ENCODE measurements at places on chromosomes 5 and 9.

GRCh38 chr9:107423540-107423939 lies 66.0 kb downstream of the KLF4 start:
- no peak for DNase-seq

GRCh38 chr5:133410335-133410828 lies 202.0 kb downstream of the FSTL4 start:
- DNase-seq, result no peak

GRCh38 chr9:134374301-134375010 lies 48.2 kb downstream of the RXRA start:
- no peak for DNase-seq

DNA sequence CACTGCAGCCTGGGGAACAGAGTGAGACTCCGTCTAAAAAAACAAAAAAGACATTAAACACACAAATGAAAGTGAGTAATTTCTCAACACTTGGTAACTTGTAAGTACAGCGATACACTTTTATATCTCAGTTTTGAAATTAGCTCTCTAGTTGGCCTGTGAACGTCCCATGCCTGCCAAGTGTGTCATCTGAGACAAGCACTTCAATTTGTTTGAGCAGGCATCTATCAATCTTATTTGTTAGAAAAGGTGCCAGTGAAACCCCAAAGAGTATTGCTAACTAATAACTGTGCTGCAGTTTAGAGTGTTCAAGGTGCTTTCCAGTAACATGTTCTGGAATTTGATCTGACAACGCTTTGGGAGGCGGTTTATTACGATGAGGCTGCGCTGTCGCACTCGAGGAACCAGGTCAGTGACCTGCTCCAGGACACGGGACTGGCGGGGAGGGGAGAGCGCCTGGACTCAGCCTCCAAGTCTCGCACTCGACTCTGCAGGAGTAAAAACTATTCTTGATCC lies 1.1 kb upstream of the SPIN1 start:
- DNase-seq, result no peak

DNA sequence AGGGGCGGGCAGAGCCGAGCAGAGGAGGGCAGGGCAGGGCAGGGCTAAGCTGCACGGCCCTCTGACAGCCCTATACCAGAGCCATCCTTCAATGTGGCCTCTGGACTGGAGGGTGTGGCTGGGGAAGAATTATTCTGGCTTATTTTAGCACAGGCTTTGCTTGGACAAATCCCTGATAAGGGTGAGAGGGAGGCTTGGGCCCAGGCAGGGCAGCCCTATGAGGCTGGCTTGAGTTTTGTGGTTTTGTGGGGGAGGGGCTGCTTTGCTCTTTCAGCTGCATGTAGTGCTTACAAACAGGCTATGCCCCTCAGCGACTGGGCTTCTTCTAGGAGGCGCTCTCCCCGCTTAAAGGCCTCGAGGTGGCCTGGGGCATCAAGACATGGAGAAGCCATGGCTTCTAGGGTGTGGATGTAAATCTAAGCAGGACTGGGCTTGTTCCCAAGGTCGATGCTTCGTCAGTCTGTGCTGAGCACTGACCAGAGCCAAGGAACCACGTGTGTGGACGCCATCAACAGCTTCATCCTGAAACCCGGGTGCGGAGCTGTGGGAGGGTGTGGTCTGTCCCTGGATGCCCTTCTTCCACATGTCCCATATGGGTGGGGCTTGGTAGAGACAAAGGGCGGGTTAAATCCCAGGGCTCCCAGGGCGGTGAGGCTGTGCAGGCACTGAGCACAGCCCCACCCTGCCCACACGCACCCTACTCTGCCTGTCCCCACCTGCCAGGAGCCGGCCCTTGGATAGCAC lies 45.7 kb upstream of the IPPK start:
- no peak for DNase-seq

GRCh38 chr5:14663734-14664269 lies 716 bp upstream of the OTULIN start:
- DNase-seq, result no peak

DNA sequence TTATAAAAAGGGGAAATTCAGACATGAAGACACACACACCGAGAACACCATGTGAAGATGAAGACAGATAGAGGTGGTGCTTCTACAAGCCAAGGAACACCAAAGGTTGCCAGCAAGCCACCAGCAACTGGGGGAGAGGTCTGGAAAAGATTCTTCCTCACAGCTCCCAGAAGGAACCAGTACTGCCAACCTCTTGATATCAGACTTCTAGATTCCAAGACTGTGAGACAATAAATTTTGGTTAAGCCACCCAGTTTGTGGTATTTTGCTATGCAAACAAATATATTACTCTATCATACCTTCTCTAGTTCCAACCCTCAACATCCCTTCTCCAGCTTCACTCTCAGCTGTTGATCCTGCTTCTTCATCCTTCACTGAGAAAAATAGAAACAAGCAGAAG lies 451.1 kb downstream of the EBF1 start:
- no peak for DNase-seq

DNA sequence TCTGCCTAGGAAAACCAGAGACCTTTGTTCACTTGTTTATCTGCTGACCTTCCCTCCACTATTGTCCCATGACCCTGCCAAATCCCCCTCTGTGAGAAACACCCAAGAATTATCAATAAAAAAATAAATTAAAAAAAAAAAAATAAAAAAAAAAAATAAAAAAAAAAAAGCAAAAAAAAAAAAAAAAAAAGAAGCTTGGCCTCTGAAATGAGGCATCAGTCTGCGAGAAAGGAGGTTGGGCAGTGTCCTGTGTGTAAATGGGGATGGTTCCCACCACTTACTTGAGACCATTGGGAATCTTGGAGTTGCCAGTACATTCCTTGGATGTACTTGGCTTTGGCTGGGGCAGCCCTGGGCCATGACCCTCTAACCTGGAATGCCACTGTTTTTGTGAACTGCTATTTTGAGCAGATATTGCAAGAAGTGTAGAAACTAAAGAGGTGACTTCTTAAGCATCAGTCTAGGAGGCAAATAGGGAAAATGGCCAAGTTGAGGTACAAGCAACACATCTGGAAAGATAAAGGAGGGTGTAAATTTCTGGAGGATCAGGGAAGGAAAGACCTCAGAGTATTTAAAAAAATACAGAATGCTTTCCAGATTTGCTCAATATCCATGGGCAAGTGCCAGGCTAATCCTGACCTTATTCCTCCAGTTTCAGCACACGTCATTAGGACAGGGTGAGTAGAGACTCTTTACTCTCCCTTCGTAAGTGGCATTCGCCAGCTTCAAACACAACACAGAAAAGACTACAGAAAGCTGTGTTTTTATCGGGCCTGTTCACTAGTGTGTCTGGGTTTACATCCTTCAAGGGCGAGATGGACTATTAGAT lies 58.1 kb downstream of the HSPA4 start:
- DNase-seq, result no peak

GRCh38 chr9:70298245-70298771 lies 39.5 kb downstream of the SMC5 start:
- DNase-seq, result no peak

DNA sequence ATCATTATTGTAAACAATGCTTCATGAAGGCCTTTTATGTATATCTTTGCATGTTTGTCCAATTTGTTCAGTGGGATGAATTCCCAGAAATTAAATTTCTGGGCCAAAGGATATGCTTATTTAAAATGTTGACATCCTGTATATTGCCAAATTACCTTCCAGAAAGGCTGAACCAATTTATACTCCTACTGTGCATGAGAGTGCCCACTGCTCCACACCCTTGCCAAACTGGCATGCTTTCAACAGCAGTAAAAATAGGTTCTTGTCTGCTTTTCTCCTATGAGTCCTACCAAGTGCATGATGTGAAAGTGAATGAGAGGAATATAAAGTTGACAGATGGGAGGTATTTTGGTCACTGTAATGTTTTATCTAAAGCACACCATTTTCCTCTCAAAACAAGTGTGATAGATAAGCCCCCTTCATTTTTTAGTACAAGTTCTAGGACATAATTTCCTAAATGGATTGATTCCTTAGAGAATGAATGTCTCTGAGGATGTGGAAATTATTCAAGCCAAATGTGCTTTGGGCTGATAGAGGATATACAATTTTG lies 70.5 kb upstream of the ERBIN start:
- no peak for DNase-seq

DNA sequence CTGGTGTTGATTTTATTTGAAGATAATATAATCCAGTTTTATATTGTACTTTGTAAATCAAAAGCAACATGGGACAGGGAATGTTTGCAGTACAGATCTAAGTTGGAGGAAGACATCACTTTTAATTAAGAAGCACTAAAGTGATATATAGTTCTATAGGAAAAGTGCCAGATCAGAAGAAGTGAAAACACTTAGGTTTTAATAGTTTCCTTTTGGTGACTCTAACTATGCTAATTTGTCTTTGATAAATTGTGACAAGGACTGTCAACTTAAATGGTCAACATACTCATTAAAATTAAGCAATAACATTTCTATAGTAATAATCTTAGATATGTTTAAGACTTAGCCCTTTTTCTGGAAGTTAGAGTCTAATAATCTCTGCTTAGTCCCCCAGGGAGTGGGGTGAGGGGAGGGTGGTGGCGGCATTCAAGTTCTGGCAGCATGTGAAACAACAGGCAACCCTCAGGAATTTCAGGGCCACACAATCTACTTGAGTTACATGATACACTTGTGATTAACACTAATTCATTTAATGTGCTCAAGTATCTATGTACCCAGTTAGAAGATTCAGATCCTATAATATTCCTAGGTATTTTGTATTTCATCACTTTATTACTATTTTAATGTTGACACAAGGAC lies 1026.5 kb downstream of the NR2F1-AS1 start:
- no peak for DNase-seq

- DNase-seq, result no peak
These were observed 297.8 kb downstream of the CWC27 start for GRCh38 chr5:65066387-65067146.

DNA sequence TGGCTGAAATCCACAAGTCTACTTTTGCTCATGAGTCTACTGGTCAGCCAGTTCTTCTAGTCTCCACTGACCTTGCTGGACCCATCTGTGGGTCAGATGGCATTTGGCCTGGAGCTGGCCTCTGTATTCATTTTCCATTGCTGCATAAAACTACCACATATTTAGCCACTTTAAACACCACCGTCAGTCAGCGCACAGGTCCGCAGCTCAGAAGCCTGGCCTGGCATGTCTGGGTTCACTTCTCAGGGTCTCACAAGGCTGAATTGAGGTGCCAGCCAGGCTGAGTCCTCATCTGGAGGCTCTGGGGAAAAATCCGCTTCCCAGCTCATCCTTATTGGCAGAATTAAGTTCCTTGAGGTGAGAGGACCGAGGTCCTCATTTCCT lies 54.7 kb downstream of the BARX1 start:
- DNase-seq, result no peak

DNA sequence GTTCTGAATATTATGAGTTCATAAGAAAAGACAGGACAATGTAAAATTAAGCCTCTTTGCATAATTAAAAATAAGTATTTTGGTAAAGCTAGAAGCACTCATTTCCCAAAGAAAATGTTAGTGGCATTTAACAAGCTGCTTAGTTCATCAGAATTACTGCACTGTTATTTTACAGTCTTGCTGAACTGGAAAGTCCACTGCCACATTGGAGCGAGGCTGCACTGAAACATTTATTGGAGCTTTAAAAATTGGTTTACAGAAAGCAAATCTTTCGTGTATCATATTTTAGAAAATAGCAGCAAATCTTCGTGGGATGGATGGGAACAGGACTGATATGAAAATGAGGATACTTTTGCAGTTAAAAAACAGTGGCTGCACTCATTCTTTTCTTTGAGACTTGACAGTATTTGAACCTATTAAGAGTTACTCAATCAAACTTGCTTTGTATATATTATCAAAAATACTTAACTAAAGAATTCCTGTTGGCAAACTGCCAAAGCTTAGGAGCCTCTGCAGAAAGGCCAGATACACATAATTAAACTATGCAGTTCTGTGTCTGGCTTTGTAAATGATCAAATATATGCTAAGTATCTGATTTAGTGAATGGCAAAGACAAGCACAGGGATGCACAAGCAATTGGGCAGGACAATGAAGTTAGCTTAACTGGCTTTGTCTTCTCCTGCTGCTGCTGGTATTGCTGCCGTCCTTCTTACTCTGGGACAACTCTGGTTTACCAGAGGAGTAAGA lies 16.5 kb upstream of the FBXL7 start:
- DNase-seq, result no peak

DNA sequence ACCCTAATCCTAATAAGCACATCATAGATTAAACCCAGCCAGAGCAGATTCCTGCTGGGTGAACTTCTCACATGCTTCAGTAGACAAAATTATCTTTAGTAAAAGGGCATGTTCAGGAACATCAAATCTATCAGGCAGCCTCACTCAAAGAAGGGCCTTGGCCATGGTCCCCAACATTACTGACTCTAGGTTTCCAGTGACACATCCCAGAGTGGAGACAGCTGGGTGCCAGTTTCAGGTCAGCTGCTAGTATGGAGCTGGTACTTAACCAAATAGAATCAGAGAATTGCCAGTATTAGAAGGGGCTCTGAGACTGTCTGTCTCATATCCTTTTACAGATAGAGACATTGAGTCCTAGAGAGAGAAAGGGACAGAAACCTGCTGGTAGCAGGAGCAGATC lies 44.1 kb upstream of the GALNT10 start:
- DNase-seq, result no peak

DNA sequence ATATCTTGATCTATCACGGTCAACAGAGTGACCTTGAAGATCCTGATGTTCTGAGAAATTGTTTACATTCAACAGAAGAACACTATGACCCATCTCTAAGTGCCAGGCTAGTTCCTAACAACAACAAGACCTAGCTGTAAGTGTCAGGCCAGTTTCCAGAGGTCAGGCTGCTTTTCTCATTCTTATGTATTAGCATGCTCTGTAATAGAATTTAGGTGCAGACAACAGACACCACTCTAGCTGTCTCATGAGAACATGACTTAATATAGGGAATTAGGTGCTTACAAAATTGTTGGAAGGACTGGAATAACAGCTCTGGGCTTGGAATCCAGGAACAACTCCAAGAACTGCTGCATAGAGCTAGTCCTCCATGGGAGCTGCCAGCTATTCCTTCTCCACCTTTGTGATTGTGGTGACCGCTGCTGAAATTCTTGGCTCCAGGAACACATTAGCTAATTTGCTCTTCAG lies 138.7 kb downstream of the SNX18 start:
- no peak for DNase-seq

DNA sequence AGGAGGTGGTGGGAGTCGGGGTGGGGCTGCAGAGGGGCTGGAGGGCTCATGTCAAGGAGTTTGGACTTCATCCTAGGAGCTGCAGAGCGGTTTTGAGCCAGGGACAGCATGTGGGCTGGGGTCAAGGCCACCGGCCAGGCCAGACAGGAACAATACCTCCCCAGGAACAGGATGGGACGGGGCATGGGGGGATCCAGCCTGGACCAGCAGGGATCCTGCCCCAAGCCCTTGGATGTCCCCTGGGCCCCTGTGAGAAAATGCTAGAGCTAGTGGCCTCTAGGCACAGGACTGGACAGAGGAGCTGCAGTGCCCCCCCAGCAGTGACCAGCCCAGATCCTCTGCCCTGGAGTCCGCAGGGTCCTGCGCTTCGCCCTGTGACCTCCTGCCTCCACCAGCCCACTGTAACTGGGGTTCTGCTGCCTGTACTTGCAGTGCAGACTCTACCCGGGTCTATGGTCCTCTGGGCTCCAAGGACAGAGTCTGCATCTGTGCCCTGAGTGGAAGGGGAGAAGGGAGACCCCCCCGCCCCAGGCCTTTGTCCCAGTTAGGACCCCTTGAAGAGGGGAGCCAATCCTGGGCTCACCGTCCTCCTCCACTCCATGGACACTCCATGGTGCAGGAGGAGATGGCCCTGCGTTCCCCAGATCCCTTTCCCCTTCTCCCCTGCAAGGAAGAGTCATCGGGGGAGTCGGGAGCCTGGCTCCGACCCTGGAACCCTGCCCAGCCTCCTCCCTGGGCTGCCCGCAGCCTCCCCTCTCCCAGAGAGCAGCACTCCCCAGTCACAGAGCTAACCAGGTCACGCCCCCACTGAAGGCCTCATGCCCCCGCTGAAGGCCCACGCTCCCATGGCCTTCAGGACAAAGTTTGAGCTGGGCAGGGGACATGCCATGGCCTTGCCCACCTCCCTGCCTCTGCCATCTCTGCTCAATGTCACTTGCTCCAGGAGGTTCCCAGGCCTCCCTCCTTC lies 3.0 kb upstream of the MXD3 start:
- DNase-seq, result no peak
